Eye (tissue), 1 donor: ENCODE measurements at places on chromosomes 12 and 14.

DNA sequence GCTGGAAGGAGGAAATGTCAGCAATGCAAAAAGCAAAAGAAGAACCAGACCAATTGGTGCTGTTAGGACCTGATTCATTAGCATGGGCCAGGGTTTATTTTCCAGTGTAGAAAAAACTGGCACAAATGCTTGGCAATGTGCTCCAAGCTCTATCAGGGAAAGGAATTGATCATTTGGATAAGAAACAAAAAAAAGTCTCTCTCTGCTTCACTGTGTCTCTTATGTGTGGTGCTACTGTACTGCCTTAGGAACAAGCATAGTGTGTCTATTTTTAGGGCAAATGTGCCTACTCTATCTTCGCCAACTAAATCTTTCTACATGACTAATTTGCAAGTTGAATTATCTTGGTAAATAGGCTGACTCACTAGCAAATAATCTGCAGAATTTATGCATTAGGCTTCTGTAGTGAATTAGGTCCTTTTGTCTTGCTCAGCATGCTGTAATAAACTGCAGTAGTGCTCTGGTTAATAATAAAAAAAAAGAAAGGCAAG is 236.7 kb downstream of the MDGA2 start:
- DNase-seq, result no peak

- no peak for DNase-seq
These were observed 17.8 kb downstream of the OTUB2 start for GRCh38 chr14:94043756-94044475.

DNA sequence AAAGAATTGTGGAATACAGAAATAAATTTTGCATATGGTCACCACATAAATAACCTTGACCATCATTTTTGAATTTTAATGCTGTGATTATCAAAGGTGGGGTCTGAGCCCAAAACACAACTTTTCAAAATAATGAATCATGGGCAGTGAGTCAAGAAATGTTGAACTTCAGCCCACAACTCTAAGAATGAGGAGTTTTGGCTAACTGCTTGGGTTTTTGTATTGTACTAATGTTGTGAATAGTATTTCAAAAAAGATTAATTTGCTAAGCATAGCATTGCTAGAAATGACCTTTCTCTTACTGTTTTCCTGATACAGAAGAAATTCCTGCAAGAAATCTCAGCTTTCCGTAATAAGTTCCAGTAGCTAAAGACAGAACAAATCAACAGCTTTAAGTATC is 24.4 kb upstream of the YARS2 start:
- no peak for DNase-seq

DNA sequence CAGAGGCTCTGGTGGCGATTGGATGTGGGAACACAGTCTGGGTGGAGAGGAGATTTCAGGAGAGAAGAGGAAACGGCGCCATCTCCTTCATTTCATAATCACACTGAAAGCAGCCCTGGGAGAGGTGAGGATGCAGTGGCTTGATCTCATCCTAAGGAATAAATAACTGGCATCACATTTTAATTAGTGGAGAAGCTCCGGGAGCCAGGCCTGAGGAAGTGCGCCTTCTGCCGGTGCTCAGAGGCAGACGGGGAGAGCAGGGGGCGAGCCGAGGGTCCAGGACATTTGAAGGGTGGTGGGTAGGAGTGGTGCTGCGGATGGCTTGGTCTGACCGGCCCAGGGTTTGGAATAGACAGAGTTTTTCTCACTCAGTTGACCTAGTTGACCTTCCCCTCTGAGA is 265.0 kb downstream of the CACNA1C start:
- DNase-seq, result no peak

- DNase-seq, result no peak
These were observed 794.3 kb downstream of the C12orf50 start for GRCh38 chr12:87234898-87235297.

GRCh38 chr14:91058042-91058581 is 2.3 kb downstream of the RPS6KA5 start:
- DNase-seq, result no peak

DNA sequence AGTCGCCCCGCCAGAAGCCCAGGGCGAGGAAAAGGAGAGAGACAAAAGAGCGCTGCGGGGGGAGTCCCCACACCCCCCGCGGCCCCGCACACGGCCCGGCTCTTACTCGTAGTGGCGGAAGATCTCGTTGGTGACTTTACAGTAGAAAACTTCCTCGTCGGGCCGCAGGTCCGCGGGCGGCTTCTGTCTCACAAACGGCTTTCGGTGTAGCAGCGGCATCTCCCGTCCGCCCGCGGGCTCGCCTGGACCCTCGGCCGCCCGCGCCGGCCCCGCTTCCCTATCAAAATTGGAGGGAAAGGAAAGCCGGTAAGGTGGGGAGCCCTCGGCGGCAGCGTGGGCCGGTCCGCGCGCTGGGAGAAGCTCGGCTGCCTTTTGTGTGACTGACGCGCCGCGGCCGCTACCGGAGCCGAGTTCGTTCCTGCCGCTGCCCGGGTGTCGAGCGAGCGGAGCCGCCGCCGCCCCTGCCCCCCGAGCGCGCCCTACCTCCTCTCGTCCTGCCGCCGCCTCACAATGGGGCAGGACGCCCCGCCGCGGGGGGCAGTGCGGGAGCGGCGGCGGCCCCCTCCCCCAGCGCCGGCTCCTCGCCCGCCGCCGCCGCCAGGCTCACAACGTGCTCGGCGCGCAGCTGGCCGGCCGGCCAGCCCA is 652 bp downstream of the BAZ1A start:
- peak; percentile 87 for DNase-seq

- no peak for DNase-seq
These were observed 1.0 kb upstream of the RPS6KL1 start for GRCh38 chr14:74924061-74924460.

DNA sequence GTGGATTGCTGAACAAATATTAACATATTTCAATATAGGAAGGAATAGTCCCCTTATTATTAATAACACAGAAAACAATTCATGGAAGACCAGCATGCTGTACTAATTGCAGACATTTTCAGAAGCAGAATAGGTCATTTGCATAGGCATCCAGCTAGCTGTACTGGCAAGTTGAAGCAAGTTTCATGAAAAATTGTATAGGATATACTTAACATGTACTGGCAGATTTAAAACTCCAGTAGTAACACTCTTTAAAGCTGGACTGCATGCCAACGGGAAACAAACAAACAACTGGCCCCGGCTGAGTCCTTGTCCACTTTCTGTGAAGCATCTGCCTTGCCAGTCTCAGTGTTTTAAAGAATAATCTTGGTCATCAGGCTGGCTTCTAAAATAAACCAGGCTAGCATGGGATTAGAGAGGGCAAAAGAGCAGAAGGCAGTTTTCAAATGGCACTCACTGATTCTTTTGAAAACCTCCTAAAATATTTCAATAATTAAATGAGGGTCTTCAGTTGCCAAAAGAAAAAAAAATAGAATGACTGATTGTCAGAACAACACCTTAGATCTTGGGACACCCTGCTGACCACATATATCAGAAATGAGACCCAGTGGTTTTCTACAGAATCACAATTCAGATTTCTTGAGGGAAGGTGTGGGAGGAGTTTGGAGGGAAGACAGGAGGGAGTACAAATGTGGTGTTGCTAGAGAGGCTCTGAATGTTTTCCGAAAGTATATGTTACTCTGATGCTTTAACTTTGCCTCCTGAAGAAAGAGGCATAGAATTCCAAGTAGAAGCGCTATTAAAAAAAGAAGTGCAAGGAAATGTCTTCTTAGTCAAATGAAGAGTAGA is 122.5 kb upstream of the KRAS start:
- DNase-seq, result no peak

GRCh38 chr14:69693801-69694729 is 72.9 kb upstream of the SRSF5 start:
- no peak for DNase-seq

DNA sequence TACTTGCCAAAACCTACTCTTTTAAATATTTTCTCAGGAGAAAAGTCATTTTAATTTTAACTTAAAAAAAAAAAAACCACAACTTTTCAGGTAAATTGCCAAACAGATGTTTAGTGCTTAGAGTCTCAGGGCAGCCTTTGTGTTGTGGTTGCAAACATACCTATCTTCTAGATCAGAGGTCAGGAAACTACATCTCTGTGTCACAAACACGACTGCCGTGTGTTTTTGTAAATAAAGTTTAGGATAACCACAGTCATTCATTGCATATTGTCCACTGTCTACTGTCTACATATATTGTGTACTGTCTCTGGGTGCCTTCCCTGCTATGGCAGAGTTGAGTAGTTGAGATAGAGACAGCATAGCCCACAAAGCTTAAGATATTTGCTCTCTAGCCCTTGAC is 48.9 kb downstream of the DYRK2 start:
- DNase-seq, result no peak

DNA sequence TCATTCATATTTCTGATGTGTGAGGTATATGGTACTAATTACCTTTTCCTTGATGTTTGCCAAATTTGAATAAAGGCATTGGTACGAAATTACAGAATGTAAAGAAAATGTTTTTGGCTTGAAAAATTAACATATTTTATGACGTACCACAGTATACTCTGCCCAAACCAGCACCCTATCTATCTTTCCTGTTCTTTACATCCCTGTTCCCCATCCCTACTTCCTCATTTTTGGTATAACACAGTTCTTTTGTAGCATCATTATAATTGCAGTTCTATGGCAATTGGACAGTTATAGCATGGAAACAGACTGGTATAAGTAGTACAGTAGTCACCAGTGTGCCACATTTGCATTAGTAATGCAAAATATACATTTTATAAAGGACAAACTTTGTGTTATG is 7.0 kb upstream of the CCT2 start:
- no peak for DNase-seq

- no peak for DNase-seq
These were observed 2.8 kb downstream of the TCP11L2 start for GRCh38 chr12:106305376-106305775.

DNA sequence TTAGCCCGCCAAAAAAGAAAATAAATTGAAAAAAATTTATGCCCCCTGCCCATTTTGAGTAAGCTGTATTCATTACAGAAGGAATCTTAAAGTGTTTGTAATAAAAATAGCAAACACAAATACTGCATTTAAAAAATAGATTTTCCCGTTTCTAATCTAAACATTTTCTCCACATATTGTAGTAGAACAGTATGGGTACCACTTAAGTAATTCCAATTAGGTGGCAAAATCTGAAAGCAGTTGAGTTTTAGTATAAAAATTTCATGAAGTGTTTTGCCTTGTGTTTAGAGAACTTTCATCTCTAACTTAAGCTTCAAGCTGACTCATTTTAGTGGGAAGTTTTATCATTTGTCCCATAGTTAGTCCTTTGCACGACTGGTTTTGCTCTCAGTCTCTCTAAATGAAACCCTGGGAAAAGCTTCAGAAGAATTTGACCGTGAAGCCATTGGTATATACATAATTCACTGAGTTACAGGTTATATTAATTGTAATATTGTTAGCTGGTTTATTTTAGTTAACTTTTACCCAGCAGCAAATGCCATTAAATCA is 214.6 kb downstream of the ERC1 start:
- no peak for DNase-seq

DNA sequence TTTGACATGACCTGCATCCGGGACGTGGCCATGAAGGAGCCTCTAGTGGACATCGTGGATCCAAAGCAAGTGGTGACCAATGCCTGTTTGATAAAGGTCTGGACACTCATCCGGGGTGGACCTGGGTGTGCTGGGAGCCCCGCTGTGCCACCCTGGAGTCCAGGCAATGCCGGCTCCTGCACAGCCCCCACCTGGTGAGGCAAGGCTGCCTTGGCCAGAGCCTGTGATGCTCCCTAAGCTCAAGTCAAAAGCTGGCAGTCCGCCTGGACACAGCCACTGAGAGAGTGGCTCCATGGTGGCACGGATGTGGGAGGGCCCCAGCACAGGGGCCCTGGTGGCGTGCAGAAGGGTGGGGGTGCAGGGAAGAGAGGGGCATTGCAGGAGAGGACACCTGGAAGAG is 85.9 kb downstream of the PRMT8 start:
- no peak for DNase-seq

DNA sequence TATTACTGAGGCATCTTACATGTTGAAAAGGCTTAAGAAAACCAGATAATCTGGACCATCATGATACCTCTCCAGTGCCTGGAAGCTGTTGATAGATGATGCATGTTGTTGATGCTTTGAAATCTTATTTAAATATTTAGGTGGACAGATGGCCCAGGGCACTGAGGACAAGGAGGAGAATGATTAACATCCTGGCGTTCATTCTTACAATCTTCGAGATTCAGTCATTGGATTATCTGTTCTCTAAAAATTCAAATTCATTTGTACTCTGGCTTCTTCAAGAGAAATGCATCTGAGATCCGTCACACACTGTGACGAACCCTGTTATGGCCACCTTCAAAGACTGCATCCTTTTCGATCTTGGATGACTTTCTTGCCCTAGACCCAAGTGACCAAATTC is 121.3 kb upstream of the IGF1 start:
- DNase-seq, result peak; percentile 31

DNA sequence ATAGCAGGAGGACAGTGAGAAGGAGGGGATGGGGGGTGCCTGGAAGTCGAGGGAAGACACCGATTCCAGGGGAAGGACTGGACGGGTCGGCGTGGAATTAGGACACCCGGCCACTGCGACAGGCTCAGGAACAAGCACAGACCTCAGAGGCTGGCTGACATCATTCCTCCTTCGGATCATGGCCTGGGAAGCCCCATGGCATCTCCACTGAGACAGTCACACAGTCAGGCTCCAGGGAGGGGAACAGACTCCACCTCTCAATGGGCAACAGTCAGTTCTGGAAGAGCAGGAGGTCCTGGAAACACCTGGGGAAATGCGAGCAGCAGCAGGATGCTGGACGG is 67.9 kb upstream of the FBRSL1 start:
- no peak for DNase-seq

GRCh38 chr14:60332869-60333268 is 83.8 kb downstream of the PPM1A start:
- no peak for DNase-seq

DNA sequence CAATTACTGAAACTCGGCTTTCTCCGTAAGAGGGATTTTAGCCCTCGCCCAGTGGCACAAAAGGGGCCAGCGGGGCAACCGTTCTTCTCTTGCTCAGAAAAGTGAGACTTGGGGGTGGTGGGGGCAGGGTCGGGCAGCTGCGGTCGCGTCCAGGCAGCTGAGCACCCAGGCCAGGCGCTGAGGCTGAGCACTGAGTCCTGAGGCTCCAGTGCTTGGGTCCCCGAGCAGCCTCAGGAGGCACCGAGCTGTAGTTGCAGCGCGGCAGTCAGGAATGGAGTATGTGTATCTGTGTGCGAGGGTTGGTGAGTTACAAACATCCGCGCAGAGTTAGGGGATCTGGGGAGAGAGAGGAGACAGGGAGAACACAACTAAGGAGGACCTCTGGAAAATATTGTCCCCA is 4.1 kb upstream of the HOXC6 start:
- DNase-seq, result no peak
